AML-193 (cell line): ENCODE measurements at places on chromosomes 12 and 14.

DNA sequence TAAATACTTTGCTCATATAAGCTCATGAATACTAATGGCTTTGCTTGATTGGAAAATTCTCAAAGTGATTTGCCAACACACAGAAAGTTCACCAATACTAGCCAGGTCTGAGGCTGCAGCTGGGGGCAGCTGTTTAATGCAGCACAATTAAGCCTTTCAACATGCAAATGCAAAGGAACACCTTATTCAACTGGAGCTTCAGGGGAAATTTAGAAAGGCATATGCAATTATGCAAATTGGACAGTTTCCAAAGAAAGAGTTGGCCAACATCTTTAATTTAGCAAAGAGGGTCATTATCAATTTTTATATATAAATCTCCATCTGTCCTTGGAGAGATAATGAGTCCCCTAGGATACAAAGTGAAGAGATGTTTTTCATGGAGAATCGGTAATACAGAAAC is 40.2 kb upstream of the OTOGL start:
- no peak for DNase-seq

- DNase-seq, result no peak
Measured at GRCh38 chr14:103528146-103528586, 830 bp upstream of the TRMT61A start.

GRCh38 chr14:98477935-98478334 is 794.1 kb downstream of the BCL11B start:
- no peak for DNase-seq

DNA sequence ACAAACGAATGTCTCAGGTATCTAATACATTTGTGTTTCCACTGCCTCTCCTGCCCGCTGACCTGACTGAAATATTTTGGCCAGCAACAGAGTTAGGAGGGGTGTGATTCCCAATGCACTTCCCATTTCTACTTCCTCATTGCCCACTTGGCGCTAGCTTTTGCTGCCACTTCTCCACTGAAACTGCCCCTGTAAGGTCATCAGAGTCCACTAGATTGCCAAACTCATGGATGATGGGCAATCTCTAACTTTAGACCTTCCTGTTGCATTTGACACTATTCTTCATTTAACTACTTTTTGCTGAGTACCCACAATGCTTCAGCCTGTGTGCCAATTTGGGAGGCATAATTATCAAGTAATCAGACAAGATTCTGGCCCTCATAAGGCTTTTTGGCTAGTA is 40.8 kb downstream of the GPR65 start:
- peak; percentile 3 for DNase-seq

DNA sequence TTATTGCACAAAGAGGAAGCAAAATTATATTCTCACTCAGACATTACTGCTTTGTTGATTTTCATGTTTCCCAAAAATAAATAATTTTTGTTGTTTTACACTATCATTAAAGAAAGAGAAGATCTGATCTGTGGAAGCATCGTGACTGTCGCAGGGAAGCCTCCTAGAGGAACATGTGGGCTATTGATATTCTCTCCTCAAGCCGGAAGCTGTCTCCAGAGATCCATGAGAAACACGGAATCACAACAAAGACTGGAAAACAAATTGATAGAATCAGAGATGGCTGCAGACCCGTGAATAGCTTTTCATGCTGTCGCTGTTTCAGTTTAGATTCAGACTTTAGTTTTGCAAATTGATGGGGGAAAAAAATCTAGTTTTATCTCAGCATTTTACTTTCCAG is 235.2 kb upstream of the TMPO start:
- DNase-seq, result no peak

- DNase-seq, result no peak
Measured at GRCh38 chr12:104136577-104136976, 1.4 kb downstream of the NFYB start.

DNA sequence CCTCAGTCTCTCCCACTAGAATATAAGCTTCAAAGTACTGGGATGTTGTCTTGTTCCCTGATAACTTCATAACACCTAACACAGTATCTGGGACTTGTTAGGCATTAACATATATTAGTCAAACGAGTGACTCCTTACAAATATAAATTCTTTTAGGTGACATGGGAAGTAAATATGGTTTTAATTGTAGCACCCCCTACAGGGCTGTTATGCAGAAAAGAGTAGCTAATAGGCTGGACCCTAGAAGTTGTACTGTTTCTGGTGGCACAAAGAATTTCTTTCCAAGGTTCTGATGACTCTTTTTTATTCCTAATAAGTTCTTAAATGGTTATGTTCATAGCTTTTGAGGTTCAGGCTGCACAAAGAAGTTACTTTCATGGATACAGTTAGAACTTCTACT is 29.8 kb downstream of the GPATCH2L start:
- peak; percentile 8 for DNase-seq

GRCh38 chr14:66444271-66444927 is 41.8 kb upstream of the CCDC196 start:
- no peak for DNase-seq

- no peak for DNase-seq
Measured at GRCh38 chr14:100471441-100472093, 115.7 kb downstream of the BEGAIN start.

DNA sequence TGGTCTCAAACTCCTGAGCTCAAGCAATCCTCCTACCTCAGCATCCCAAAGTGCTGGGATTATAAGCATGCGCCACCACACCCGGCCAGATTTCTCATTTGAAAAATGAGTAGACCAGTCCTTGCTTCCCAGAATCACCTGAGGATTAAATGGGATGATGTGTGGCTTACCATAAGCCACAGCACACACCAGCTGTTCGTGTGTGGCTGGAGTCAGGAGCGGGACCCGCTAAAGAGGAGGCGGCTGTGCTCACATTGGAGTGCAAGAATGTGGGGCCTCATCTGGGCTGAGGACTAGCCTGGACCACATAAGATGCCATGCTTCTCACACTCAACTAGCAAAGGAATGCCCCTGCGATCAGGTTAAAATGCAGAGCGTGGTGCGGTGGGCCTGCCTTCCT is 6.7 kb upstream of the ALDH2 start:
- no peak for DNase-seq

GRCh38 chr14:76636602-76637001 is 124.7 kb upstream of the VASH1 start:
- no peak for DNase-seq

DNA sequence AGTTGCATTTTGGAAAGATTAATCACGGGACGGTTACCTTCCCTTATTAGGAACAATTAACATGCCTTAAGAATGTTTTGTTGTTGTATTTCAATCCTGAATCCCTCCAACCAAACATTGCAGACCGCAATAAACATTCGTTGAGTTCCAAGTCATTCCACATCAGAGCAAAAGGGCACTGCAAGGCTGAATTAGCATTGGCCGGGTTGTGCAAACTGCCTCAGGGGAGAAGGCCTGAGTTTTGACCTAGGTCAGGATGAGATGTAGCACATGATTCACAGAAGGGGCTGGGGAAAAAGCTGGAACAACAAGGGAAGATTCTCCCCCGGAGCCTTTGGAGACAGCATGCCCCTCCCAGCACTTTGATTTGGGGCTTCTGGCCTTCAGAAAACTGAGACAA is 82.1 kb upstream of the BDKRB2 start:
- no peak for DNase-seq

DNA sequence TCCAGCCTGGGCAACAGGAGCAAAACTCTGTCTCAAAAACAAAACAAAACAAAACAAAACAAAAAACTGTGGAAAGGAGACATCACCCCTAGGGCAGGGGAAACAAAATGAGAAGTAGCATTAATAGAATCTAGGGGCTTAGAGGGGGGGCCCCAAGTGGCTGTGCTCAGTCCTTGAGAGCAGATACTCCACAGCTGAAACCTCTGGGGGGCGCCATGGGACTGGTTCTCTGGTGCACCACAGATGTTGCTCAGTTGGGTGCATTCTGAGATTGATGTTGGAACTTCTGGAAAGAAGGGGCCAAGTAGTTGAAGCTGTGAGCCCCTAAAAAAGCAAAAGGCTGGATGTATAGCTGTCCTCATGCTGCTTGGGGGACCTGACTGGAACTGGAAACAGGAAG is 11.8 kb upstream of the SYNE2 start:
- peak; percentile 10 for DNase-seq

- no peak for DNase-seq
Measured at GRCh38 chr12:108253540-108253939, 85.6 kb downstream of the CMKLR1 start.

- no peak for DNase-seq
Measured at GRCh38 chr12:124579921-124580517, 12.6 kb upstream of the NCOR2 start.

- DNase-seq, result peak; percentile 52
Measured at GRCh38 chr12:27244689-27245488, 803 bp downstream of the STK38L start.

DNA sequence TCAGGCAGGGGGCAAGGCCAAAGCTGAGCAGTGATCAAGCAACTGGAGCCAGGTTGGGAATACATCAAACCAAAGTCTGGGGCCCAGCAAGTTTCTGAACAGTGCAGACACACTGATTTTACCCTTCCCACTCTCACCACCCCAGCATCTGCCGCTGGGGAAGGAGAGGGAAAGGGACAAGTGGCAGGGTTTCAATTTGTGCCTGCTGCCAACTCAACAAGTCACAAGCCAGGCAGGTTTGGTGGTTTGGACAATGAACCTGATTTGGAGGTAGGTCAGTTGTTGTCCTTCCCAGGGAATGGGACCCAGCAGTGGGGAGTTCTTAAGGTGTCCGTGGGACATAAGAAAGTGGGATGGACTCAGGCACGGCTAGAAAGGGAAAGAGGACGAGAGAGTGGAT is 151.9 kb upstream of the NOS1 start:
- no peak for DNase-seq

- DNase-seq, result no peak
Measured at GRCh38 chr14:23877111-23877510, 76.5 kb upstream of the DHRS4 start.

GRCh38 chr12:65916991-65917695 is 92.9 kb downstream of the HMGA2 start:
- no peak for DNase-seq

DNA sequence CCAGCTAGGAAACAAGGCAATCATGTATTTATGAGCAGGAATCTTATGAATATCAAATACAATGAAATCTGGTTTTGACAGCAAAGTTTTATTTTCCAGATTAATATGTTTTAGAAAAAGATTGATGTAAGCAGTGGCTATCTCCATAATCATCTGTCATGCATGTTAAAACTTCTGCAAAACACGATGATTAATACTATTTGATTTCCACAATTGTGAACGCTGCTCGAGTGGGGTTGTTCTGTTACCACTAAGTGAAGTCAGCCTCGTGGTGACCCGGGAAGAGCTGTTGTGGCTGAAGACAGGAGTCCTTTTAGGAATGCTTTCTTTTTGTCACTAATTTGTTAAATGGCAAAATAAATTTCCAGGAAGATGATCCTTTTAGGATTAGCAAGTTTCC is 9.4 kb downstream of the CFAP251 start:
- DNase-seq, result no peak

GRCh38 chr12:106499628-106500027 is 83.2 kb upstream of the RFX4 start:
- no peak for DNase-seq

- no peak for DNase-seq
Measured at GRCh38 chr14:61120576-61120975, 139.5 kb downstream of the SLC38A6 start.

DNA sequence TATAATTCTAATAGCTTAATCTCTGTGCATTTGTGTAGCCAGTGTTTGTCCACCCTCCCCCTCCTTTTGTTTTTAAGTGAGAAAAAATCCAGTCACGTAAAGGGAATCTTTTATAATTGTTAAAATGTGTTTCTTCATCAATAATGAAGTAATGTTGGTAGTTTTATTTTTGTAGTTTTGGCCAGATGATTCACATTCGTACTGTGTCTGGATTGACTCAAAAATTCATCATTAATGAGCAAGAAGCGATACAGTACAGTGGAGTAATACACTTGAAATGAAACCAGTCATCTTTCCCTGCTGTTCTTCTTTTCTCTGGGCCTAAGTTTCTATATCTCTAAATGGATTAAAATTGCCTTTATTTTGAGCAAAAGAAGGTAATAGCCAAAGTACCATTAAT is 86.5 kb downstream of the SRGAP1 start:
- no peak for DNase-seq

- no peak for DNase-seq
Measured at GRCh38 chr14:74516451-74517160, 23.0 kb downstream of the ISCA2 start.

DNA sequence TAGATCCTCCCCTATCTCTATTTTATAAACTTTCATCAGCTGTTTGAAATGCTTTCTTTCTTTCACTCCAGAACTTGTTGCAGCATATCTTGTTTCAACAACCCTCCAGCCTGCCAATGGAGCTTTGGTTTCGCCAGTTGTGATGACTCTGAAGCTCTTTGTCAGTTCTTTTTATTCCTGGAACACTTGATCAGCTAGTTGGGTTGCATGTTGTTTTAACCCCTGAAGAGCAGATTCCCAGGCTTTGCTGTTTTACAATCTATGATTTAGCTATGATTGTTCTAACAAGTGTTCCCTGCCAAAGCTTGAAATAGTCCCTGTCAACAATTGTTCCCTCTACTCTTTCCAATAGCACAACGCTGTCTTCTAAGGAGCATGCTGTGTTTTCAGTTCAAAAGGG is 50.6 kb upstream of the FUT8 start:
- no peak for DNase-seq

DNA sequence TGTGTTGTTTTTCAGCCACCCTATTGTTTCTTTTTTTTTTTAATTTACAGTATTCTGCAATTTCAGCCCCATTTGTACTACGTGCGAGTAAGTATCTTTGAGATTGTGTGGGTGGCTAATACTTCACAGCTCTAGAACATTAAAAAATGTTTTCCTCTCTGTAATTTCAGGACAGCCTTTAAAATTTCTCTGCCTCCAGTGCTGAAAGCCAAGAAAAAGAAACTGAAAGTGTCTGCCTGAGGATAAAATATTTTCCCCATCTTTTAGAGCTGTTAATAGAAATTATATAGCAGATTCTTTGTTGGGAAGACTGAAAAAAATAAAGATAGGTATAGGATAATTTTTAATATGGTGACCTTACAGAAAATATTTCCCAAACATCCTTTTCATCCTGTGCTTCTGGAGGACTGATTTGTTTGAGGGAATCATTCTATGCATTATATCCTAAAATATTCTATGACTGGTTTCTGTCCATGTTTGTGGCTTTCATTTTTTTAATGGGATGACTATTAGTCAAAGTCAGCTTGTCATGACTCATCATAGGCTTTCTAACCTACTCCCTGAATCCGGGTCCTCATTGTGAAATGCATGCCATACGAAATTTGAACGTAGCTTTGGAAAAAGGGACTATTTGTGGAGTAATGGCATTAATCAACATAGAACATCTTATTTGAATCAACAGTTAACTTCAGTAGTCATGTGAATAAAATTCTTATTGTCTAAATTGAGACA is 10.8 kb upstream of the TCTN2 start:
- no peak for DNase-seq
